ENCODE measurements at places on chromosomes 1 and 21.

GRCh38 chr1:94246692-94247137, 9.3 kb upstream of the ARHGAP29 start:
- no peak for DNase-seq

GRCh38 chr1:10975567-10976326, 36.7 kb upstream of the TARDBP start:
- peak; percentile 90 for DNase-seq

GRCh38 chr1:232901255-232901654, 49.2 kb upstream of the NTPCR start:
- no peak for DNase-seq

DNA sequence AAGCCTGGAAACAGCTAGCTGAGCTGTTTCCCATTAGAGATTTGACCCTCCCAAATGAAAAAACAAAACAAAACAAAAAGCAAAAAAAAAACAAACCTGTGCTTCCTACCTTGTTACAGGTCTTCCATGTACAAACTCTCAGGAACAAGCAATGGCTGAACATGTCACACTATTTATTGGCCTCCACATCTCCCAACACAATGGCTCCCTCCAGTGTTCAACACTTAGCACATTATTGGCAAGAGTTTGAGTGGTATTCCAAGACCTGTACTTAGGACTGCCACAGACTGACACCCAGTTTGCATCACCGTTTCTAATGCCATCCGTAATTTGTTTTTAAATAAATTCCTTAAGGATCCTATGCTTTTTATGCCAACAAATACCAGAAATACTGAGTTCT, 195.0 kb upstream of the OLFM3 start:
- DNase-seq, result peak; percentile 29

GRCh38 chr1:187018291-187018690, 189.5 kb downstream of the PLA2G4A start:
- DNase-seq, result no peak

GRCh38 chr1:211343607-211344006, 17.0 kb downstream of the TRAF5 start:
- no peak for DNase-seq

DNA sequence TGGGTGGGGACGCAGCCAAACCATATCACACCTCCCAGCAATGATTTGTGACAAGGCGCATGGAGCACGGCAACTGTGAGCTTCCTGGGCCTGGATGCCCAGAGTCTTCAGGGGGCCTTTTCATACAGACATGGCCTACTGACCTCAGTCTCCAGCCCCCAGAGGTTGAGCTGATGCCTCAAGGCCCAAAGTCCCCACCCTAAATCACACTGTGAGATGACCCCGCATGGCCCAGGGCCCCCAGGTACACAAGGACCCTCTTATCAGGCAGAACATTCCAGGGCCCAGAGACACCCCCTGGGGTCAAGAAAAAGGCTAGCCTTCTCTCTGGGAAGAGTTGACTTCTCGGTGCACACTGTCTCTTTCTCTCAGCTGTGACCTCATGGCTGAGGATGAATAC, 179.7 kb upstream of the C1orf174 start:
- DNase-seq, result no peak

- no peak for DNase-seq
Measured at GRCh38 chr1:63634471-63634870, 41.3 kb downstream of the PGM1 start.

- DNase-seq, result no peak
Measured at GRCh38 chr1:74333244-74333643, 98.1 kb downstream of the TNNI3K start.

DNA sequence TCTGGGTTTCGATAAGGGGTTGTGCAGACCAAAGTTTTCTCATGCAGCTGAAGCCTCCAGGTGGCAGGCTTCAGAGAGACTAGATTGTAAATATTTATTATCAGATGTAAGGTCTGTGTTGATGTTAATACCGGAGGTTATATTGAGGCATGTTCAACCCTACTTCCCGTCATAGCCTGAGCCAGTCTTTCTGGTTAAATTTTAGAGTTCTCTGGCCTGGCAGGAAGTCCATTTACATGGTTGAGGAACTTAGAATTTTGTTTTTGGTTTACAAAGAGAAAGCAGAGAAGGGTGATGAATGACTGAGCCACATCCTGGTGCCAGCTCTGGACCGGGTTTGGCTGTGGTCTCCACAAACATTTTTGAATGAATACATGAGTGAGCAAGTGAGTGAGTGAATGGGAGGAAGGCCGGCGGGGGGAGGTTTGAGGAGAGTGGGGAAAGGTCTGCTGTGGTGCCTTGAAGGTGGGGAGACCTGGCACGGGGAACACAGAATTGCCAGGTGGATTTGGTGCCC, 218.5 kb downstream of the DISC1 start:
- DNase-seq, result no peak

GRCh38 chr1:170471398-170472053, 60.4 kb upstream of the GORAB start:
- DNase-seq, result no peak

- DNase-seq, result peak; percentile 65
Measured at GRCh38 chr1:2279210-2279639, 51.1 kb downstream of the SKI start.

- DNase-seq, result peak; percentile 33
Measured at GRCh38 chr1:185017338-185017737, 28.0 kb upstream of the RNF2 start.

DNA sequence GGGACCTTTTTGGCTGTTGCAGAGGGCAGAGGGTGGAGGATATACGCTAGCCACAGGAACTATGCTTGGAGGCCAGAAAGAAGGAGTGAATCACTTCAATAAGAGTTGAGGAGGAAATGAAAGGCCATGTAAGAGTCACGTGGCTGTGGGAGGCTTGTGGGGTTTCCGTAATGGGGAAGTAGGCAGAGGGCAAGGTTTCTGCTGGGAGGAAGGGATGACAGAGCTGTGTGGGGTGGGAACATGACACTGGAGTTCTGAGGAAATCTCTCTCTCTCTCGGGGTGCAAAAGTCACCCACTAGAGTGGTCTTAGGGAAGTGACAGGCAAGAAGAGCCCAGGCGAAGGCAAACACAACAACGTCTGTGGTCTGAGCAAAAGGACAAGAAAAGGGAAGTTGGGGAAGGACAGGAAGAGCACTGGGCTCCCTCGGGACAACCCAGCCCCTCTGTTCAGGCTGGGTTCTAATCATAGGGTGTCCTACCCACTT, 3.9 kb upstream of the CD1C start:
- peak; percentile 28 for DNase-seq

DNA sequence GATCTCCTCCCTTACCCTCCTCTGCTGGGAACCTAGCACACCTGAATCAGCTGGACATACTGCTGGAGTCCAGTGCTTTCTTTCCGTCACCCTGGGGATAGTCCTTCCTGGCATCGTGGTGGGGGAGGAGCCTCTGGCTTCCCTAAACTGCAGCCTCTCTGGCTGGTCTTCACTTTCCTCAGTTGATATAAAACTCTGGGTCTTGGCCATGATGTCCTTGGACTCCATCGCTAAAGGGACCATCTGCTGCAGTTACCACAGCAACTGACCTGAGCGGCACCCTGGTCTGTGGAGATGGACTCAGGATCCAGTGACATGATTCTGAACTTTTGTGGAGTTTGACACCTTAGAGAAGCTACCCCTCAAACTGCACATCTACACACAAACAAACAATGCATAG, 22.8 kb downstream of the PARS2 start:
- no peak for DNase-seq

- no peak for DNase-seq
Measured at GRCh38 chr1:5651964-5652821, 340.0 kb downstream of the NPHP4 start.

DNA sequence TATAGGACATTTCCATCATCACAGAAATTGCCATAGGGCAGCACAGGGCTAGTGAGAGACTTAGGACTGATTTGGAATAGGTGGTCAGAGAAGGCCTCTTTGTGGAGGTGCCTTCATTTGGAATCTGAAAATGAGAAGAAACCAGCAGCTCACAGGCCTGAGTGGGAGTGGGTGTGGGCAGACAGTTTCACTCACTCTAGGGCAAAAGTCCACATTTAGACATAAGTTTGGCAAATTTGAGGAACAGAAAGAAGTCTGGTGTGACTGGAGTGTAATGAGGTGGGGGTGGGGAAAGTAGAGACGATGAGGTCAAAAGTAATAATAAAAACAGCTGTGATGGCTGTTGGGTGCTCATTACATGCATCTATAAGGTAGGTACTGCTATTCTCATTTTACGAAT, 22.4 kb upstream of the BCAR3 start:
- DNase-seq, result no peak

GRCh38 chr1:79852004-79852403, 845.5 kb upstream of the ADGRL4 start:
- DNase-seq, result no peak

GRCh38 chr1:181134543-181135436, 46.3 kb downstream of the IER5 start:
- DNase-seq, result no peak

GRCh38 chr1:161978011-161978790, 45.5 kb downstream of the OLFML2B start:
- no peak for DNase-seq

GRCh38 chr1:108842525-108843181, 14.2 kb downstream of the AKNAD1 start:
- DNase-seq, result no peak

GRCh38 chr1:243465738-243466137, 209.9 kb downstream of the SDCCAG8 start:
- no peak for DNase-seq

DNA sequence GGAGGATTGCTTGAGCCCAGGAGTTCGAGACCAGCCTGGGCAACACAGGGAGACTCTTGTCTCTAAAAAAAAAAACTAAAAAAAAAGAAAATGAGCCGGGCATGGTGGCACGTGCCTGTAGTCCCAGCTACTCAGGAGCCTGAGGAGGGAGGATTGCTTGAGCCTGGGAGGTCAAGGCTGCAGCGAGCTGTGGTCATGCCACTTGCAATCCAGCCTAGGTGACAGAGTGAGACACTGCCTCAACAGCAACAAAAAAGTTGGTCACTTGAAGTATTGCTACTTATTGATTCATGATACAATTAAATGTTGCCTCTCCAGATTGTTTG, 57.9 kb upstream of the CXADR start:
- DNase-seq, result no peak

- no peak for DNase-seq
Measured at GRCh38 chr1:92698932-92699331, 86.0 kb downstream of the EVI5 start.

DNA sequence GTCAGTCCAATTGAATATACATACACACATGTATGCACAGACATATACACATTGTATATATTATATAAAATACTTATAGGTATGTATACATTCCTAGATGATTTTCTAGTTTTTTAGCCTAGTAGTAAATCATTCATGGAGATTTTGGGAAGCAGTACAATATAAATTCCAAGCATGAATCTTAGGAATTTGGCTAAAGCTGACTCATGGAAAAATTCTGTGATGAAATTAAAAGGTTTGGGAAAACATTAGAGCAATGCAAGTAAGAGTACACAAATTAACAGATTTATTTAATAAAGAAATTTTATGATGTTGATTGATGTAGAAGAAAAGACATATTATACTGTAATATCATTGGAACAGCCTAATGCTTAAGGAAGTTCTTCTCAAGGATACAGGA, 43.7 kb upstream of the PTGFR start:
- no peak for DNase-seq

GRCh38 chr1:212721388-212722247, 22.0 kb upstream of the BATF3 start:
- DNase-seq, result no peak

GRCh38 chr1:94908190-94908589, 18.7 kb downstream of the CNN3 start:
- DNase-seq, result no peak

GRCh38 chr1:180309338-180309737, 79.3 kb downstream of the LHX4 start:
- no peak for DNase-seq

- DNase-seq, result no peak
Measured at GRCh38 chr1:208641579-208642280, 397.5 kb upstream of the PLXNA2 start.

GRCh38 chr1:211616231-211616964, 37.4 kb upstream of the SLC30A1 start:
- no peak for DNase-seq

GRCh38 chr1:26405281-26405915, 5.2 kb upstream of the LIN28A start:
- no peak for DNase-seq

GRCh38 chr1:199303035-199303434, 664.2 kb downstream of the PTPRC start:
- no peak for DNase-seq

GRCh38 chr1:109391626-109392025, 6.1 kb downstream of the SORT1 start:
- no peak for DNase-seq

GRCh38 chr1:247373721-247374141, 42.1 kb upstream of the ZNF496 start:
- DNase-seq, result peak; percentile 28

DNA sequence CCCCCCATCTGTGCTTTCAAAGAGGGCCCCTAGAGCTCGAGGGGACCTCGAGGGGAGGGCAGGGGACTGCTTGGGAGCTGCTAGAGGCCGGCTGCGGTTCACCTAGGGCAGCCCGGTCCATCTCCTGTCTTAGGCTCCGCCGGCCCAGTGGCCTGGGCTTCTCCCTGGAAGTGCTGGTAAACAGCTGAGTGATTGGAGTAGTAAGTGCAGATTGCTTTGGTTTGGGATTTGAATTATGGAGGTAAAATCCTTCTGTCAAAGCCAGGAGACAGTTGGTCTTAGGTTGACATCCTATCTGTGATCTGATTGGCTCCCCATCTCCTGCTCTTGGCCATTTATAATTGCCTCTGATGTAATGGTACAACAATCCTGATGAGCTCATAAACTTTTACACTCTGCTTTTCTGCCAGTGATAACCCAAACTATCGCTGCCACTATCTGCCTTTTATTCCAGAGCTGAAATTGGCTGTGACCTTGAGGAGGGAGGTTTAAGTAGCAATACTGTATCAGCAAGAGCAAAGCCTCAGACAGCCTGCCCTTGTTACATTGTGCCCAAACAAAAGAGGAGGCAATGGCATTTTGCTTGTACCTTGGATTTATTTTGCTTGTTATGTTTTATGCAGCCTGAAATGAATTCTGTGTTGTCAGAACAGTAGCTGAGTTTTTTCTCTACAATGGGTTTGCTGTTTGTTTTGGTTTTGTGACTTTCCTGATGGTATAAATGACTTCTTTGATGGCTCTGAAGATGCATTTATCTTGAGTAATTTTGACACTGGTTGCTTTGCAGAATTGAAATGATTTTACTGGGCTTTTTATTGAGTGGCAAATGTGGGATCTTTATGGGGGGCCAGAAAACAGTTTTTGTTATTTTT, 2.4 kb downstream of the ARID1A start:
- peak; percentile 79 for DNase-seq

DNA sequence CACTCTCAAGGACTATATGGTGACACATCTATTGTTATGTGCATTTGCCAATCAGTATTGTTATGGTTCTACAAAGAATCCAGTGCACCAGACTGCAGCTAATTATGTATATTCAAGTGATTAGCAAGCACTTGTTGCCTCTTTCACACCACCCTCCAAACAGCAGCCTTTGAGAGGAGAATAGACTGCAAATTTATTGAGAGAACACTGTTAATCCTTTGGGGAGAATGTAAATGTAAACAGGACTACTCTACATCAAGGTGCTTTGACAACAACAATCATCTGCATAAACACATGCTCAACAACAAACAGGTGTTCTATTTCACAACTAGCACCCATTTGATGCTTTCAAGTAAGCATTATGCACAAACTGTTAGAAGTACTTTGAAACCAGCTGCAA, 117.4 kb downstream of the AKT3 start:
- DNase-seq, result no peak
